Upper lobe of right lung (tissue), 1 donor: ENCODE measurements at places on chromosomes 3 and 15. TPM values are rescaled to one million over a fixed set of nuclear protein-coding genes. Genes with fewer than 3 reads are reported as not detected.

GRCh38 chr3:32340039-32340438 is 51.6 kb upstream of the CMTM7 start:
- H3K4me1 ChIP-seq = peaks cover 10% of the 10 kb centered on the region
- H3K4me3 ChIP-seq = no peak overlapping the region
- no peak overlapping the region for H3K27ac ChIP-seq
- H3K36me3 ChIP-seq = no peaks in the 10 kb centered on the region

MAGI1 gene
- 45.8 TPM for total RNA-seq

DNA sequence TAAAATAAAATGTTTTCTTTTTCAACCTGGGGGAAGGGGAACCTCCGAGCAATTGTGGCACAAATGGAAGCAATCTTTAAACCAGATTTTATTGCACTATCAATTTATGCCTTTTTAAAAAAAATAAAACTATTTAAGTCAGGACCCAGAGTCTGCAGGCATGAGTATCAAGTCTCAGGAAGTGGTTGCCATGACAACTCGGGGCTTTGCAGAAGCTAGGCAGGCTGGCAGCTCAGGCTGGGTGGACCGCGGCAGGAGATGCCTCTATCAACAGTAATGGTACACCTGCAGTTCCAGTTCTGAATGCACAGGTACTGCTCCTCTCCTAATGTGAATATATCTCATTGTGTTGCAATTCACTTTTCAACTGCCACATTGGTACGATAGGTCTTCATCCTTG is 447.7 kb downstream of the GABRG3 start:
- no peaks in the 10 kb centered on the region for H3K27me3 ChIP-seq
- DNase-seq = no peak

DNA sequence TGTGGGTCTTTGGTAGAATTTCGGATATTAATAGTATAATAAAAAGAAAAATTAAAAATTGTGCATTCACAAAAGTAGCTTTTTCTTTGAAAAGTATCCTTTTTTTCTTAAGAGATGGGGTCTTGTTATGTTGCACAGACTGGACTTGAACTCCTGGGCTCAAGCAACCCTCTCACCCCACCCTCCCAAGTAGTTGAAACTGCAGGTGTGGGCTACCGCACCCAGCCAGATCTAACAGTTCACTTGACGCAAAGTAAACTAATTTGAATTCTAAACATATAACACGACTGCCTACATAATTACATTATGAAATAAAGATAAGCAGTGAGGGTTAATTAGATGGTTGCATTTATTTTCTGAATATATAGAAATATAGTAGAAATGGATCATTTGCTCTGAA is 10.7 kb downstream of the FAM98B start:
- no peak overlapping the region for H3K4me3 ChIP-seq
- H3K27ac ChIP-seq = no peak overlapping the region
- no peak for DNase-seq
- no peaks in the 10 kb centered on the region for H3K36me3 ChIP-seq
- no peaks in the 10 kb centered on the region for H3K27me3 ChIP-seq

GRCh38 chr15:58931987-58932588 is 1.4 kb downstream of the SLTM start:
- H3K27ac ChIP-seq = peak overlapping the region; percentile 99
- DNase-seq = no peak
- peaks cover 19% of the 10 kb centered on the region for H3K4me1 ChIP-seq
- H3K36me3 ChIP-seq = peaks cover 26% of the 10 kb centered on the region
- no peaks in the 10 kb centered on the region for H3K27me3 ChIP-seq
